Activated naive CD4-positive, alpha-beta T cell treated with anti-CD3 and anti-CD28 coated beads, Interleukin-2, amount 10 ng/mL, durations not matched to agents 7 days and 5 days (primary cell): ENCODE measurements at places on chromosomes 3 and 15.

GRCh38 chr15:80878242-80878866, 99.2 kb downstream of the CEMIP start:
- no peak overlapping the region for H3K4me3 ChIP-seq
- H3K4me1 ChIP-seq = no peaks in the 10 kb centered on the region
- no peak for DNase-seq
- no peak overlapping the region for H3K27ac ChIP-seq
- H3K36me3 ChIP-seq = no peaks in the 10 kb centered on the region

DNA sequence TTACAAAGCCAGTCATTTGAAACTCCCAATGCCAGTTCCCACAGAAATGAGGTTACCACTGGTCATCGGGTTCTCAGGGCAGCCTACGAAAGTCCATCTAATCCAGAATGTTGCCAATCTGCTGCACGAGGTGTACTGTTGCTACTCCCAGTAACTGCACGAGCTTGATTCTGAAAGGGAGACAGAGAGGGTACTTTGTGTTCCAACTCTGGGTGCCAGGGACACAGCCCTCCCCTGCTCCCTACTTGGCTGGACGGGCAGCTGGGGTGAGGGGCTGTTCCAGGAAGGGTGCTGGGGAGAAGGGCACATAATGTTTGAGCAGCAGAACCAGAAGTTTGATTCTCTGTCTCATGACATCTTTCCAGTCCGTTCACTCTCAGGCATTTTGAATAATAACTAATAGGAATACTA, 27.1 kb upstream of the OSBPL11 start:
- H3K4me3 ChIP-seq = no peak overlapping the region
- no peaks in the 10 kb centered on the region for H3K36me3 ChIP-seq
- no peaks in the 10 kb centered on the region for H3K4me1 ChIP-seq
- no peak for DNase-seq
- H3K27me3 ChIP-seq = no peaks in the 10 kb centered on the region

- H3K4me1 ChIP-seq = no peaks in the 10 kb centered on the region
- DNase-seq = no peak
- H3K36me3 ChIP-seq = no peaks in the 10 kb centered on the region
- H3K27ac ChIP-seq = no peak overlapping the region
- no peak overlapping the region for H3K4me3 ChIP-seq
Observed at GRCh38 chr3:56424336-56424735, 43.9 kb downstream of the ERC2 start.

GRCh38 chr15:73633991-73634495, 854 bp upstream of the NPTN start:
- H3K4me3 ChIP-seq = peak overlapping the region; percentile 81
- DNase-seq = no peak
- peaks cover 23% of the 10 kb centered on the region for H3K27me3 ChIP-seq
- H3K27ac ChIP-seq = peak overlapping the region; percentile 78

GRCh38 chr15:82186719-82187406, 75.7 kb downstream of the EFL1 start:
- no peaks in the 10 kb centered on the region for H3K36me3 ChIP-seq
- DNase-seq = no peak
- no peak overlapping the region for H3K27ac ChIP-seq
- H3K4me3 ChIP-seq = no peak overlapping the region

GRCh38 chr3:132804498-132804897, 82.3 kb upstream of the NPHP3 start:
- H3K4me3 ChIP-seq = no peak overlapping the region
- H3K27me3 ChIP-seq = peaks cover 3% of the 10 kb centered on the region
- no peaks in the 10 kb centered on the region for H3K4me1 ChIP-seq
- no peaks in the 10 kb centered on the region for H3K36me3 ChIP-seq
- H3K27ac ChIP-seq = no peak overlapping the region
